Stimulated activated CD4-positive, alpha-beta T cell treated with anti-CD3 and anti-CD28 coated beads, Interleukin-4, amount 100 ng/mL, for 4 hours (primary cell): ENCODE measurements at places on chromosomes 3 and 15.

- DNase-seq, result no peak
Observed at GRCh38 chr3:149792452-149793270, at the start of gene ANKUB1. TSS of gene ANKUB1 (minus strand) at chr3:149792554. CDS start at chr3:149792366, 188 bp downstream.

DNA sequence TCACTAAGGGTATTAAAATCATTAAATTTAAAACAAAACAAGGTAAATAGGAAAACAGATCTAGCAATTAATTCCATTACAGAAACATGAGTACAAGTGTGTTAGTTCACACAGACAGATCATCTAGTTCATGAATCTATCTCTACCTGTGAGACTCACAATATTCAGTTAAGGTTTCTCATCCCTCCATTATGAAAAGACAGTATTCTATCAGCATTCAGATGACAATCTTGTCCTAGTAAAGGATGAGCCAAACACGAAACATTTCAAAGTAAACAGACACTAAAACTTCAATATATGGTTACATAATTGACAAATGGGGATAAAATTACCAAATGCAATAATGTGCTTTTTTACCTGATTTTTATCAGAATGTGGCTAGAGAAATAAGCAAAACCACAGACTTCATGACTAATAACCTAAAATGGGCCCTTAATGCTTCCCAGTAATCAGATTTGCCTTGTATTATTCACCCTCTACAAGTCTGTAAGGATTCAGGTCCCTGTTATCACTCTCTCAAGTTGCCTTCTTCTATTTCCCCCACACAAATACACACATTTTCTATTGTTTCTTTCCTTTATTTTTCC lies 126.8 kb downstream of the DLG1 start:
- no peak for DNase-seq

GRCh38 chr3:51682526-51682925 lies 11.5 kb downstream of the TEX264 start:
- no peak for DNase-seq

GRCh38 chr3:99918715-99919114 lies 101.1 kb downstream of the CMSS1 start:
- DNase-seq, result no peak

DNA sequence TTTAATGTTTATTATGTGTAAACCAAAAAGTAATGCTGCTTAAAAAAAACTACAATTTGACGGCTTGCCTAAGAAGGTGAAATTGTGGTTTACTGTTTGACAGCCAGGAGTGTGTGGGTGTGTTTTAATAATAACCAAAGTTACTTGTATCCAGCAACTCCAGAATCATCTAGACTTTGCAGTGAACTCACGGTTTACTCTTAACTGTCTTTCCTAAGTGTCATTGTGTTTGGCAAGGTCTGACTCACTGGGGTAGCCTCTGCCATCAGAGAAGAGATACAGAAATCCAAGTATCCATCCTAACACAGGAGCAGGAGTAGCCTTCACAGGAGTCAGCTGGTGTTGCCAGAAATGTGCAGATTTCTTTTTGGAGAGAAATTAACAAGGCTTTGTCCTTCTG lies 151.1 kb downstream of the CTNNB1 start:
- DNase-seq, result no peak

DNA sequence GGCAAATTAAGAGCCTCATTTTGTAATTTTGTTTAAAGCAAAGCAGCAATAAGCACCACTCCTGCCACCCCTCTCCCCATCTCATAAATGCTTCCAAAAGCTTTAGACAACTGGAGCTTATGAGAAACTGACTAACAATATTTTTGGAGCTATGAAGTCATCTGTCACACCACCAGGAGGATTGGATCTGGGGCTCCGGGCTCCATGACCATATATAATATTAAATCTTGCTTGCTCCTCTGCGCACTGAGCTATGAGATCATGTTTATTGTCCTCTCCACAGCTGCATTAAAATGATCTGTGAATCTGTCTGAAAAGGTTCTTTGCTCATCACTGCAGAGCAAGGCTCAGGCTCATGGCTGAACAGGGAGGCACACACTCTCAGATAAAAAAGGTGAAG lies 323.7 kb downstream of the ZNF621 start:
- DNase-seq, result no peak

GRCh38 chr3:113541519-113541918 lies 9.2 kb downstream of the SIDT1 start:
- no peak for DNase-seq

- DNase-seq, result no peak
Observed at GRCh38 chr3:18201315-18201714, 223.8 kb downstream of the SATB1 start.

DNA sequence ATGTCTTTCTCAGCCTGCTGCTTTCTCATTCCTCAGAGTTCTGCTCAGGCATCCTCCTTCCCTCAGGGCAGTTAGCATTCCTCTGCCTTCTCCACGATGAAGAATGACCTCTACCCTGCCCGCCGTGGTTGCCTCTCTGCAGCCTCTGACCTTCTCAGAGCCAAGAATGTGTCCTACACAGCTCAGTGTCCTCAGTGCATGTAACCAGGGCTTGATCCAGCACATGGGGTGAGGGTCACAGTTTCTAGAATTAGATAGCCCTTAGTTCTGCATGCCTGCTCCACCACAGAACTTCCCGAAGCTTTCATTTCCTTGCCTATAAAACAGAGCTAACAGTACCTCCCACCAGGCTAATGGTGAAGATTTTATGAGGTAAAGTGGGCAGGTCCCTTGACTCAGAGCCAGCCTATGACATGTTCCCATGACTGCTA lies 182.1 kb downstream of the CLSTN2 start:
- no peak for DNase-seq

- DNase-seq, result no peak
Observed at GRCh38 chr3:184604615-184605290, 43.2 kb downstream of the EPHB3 start.

- no peak for DNase-seq
Observed at GRCh38 chr3:23217872-23218554, 14.9 kb downstream of the UBE2E2 start.

DNA sequence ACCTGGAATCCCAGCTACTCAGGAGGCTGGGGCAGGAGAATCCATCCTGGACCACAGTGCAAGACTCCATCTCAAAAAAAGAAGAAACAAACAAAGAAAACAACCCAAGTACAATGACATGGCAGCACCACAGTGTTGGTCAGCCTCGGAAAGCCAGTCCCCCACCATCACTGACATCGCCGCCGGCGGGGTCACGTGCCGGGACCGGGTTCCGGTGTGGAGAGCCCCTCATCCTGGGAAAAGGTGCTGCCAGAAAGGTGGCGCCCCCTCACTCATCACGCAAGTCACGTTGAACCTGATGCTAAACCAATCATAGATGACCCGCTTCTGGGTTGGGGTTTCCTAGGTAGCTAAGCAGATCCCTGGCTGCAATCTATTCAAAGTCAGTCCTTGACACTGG lies 17.8 kb downstream of the QRICH1 start:
- no peak for DNase-seq

DNA sequence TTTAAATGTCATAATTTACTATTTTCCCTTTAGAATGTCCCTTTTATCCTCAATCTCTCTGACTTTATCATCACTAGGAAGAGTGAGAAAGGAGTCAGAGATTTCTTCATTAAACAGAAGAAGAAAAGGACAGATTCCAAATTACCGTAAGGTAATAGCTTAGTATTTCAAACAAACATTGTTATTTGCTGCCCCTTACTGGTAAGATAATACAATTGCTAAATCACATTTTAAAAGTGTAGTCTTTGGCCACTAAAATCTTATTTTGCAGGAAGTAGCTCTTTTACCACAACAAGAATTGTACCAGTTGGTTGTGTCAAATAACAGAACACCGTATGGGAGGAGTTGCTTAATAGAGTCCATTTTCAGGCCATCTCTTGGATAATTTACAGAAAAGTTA lies 53.7 kb downstream of the CGGBP1 start:
- DNase-seq, result no peak
